Mucosa of descending colon (tissue), 3 donors: ENCODE measurements at places on chromosomes 12 and 14. TPM values are rescaled to one million over a fixed set of nuclear protein-coding genes. Genes with fewer than 3 reads are reported as not detected.

The MTRFR gene
- 10.4 TPM for total RNA-seq

DNA sequence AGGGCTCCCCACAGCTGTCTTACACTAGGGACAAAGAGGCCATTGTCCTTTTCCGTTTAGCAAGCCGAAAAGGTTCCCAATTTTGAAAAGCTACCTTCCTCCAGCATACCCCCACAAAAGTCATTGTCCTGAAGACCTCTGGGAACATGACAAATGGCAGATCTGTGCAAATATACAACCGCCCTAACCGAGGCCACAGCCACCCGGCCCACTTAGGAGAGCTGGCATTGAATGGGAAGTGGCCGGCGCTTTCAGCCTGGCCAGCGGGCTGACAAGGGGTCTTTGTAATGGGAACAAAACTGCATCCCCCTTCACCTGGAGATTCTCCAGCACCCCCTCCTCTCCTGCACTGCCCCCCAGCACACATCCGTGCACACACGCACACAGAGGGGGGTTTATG, 48.1 kb upstream of the VASH1 start:
- DNase-seq = no peak

DNA sequence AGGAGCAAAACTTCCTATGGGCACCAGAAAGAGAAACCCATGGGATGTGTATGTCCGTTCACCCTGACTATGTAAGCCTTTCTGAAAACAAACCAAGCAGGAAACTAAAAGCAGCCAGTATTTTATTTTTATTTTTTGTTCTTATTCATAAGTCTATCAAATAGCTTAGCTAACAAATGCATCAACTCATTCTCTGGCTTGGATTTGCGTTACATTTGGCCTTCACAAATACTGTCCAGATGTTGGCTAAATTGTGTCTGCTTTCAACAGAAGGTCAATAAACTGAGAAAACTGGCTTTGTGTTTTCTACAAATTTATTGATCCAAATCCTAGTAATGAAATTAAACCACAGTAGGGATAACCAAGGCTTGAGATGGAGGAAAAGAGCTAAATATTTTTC, 379.0 kb downstream of the NOVA1 start:
- no peak for DNase-seq

- no peak for DNase-seq
Observed at GRCh38 chr12:77256956-77257355, 191.6 kb upstream of the E2F7 start.

GRCh38 chr14:100783630-100784370, 42.1 kb upstream of the MEG3 start:
- DNase-seq = no peak

DNA sequence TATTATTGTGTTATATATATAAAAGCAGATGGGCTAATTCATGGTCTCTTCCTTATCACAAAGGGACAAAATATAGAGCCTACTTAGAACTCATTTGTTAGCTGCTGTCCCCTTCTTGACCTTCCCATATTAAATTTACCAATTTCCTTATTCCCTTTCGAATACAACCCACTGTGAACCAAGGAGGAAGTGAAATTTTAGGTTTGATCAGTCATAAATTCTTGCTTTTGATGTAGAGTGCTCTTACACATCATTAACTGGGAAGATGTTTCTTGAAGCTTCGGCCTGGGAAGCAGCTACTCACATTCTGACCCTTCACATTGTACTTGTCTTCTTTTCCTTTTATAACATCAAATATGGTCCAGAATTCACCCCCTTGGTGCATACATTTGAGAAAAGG, 579.0 kb downstream of the LRFN5 start:
- no peak for DNase-seq

The MAP3K9 gene
- total RNA-seq = 8.8 TPM

DNA sequence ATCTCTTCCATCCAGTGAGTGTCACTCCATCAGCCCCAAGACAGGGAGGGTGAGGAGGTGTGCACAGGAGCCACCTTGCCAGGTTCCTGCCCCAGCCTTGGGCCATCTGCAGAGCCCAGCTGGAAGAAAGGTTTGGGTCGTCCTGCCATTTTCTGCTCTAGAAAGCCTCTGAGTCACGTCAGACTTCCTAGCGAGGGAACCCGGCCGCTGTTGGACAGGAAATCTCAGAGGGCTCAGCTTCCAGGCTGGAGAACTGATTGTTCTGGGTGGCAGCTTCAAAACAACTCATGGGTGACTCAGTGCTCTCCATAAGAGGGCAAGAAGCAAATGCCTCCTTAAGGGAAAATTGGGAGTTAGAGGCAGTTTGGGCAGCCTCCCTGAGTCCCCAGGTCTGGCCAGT, 16.6 kb downstream of the HIP1R start:
- DNase-seq = no peak

DNA sequence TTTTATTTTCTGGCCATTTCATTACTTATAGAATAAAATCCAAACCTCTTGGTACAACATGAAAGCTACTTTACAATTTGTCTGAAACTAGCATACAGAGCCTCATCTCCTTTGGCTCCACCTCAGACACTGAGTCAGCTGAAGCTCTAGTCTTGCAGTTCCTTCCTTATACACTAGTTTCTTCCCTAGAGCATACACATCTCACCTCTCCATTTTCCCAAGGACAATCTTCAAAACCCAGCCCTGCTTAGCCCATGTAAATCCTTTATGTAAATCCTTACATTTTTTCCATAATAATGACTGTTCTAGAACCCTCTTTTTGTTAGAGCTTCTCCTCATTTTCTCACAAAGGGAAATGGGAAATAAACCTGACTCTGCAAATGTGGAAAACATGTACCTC, 463.4 kb downstream of the SLC16A7 start:
- no peak for DNase-seq

GRCh38 chr14:92461891-92462290, 51.7 kb upstream of the RIN3 start:
- DNase-seq = no peak

DNA sequence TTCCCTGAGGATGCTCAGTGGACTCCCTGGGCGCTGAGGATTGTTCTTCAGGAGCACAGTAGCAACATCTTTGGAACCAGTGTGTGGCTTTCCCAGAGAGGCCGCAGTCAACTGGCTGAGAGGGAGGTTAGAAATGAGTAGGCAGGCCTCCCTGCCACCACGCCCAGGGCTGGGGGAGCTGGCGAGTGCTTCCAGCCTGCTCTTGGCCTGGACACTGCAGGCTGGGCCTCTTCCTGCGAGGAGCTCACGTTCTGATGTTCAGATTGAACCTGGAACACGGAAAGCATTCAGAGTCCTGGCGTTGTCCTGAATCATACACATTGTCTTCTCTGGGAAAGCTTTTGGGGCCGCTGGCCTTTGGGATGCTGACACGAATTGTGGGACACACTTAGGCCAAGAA, 15.6 kb downstream of the TSPAN9 start:
- DNase-seq = no peak

GRCh38 chr12:115004470-115005146, 320.6 kb upstream of the TBX3 start:
- no peak for DNase-seq
